ENCODE measurements at places on chromosomes 5 and 9.

DNA sequence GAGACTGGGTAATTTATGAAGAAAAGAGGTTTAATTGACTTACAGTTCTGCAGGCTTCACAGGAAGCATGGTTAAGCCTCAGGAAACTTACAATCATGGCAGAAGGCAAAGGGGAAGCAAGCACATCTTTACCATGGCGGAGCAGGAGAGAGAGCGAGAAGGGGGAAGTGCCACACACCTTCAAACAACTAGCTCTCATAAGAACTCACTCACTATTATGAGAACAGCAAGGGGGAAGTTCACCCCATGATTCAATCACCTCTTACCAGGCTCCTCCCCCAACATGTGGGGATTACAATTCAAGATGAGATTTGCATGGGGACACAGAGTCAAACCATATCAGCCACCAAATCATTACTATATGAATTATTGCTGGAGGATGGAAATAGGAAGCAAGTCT, 30.3 kb upstream of the STX17 start:
- no peak for DNase-seq

- DNase-seq = no peak
Observed at GRCh38 chr5:158056130-158056825, 197.3 kb upstream of the CLINT1 start.

- DNase-seq = no peak
Observed at GRCh38 chr5:35319333-35320002, 89.2 kb upstream of the PRLR start.

GRCh38 chr9:79165020-79165780, 406.6 kb upstream of the TLE4 start:
- no peak for DNase-seq

GRCh38 chr5:146103594-146103993, 1.8 kb downstream of the PLAC8L1 start:
- no peak for DNase-seq

DNA sequence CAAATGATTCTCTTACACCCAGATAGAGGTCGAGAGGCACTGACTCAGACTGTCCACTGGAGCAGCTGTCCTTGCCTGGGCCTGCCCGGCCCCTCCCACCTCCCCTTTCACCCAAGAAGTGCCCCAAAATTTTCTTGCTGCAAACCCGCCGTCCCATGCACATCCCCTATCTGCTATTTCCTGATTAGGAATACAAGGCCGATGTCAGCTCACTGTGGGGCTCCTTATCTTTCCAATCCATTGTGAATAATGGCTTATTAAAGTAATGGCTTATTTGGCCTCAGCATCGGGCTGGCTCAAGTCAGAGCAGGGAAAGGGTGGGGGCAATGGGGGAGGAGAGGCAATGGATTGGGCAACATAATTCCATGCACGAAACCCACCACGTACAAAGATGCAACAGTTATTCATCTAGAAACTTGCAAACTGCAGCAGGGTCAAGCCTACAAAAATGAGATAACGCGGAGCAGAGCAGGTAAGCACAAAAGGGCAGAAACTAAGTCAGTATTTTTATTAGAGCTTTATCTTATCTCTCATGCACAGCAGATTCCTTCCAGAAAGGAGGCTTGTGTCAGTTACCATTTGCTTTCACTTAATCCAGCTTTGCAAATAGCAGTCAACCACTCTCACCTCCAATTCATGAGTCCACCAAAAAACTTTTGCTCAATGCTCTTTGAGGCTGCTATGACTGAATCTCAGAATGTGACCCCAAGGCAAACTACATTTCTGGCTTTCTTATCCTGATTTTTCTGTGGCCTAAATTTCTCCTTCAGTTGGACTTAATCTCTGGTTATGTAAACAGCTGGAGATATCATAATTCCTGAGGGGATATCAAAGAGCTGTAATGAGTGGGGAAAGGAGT, 138.2 kb upstream of the OSMR start:
- no peak for DNase-seq

DNA sequence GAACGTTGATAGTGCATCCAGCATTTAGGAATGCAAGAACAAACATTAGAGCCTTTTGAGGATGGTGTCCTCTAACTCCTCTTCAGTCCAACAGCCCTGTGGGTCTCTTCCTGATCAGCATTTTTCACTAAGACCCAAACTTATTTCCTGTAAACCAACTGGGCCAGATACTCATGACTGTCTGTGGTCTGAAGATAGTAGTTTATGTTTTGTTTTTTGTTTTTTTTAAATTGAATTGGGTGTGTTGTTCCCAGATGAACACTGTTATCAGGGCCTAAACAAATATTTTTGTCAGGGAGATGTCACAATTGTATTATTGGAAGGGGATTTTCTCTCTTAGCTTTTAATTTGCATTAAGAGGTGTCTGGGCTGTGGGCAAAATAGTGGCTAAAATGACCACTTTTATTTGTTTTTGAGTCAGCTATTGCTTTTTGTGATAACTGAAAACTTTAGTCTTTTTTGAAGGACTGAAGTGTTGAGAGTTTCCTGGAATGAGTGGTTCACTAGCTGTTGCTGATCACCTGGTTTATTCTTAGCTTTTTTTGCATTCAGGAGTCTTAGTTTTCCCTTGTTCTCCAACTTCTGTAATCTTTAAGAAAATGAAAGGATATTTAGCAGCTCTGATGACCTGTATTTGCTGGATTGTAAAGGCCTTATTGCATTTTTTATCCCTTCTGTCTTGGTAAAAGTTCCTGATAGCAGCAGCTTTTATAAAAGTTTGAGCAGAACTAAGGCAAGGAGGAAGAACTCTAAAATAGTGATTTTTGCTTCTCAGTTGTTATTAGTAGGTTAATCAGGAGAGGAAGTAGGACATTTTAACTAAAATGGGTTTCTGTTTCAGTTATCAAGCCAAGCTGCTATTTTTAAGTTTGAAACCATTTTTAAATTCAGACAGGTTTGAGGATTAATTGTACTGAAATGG, 5.5 kb downstream of the MAN2A1 start:
- DNase-seq = no peak

- no peak for DNase-seq
Observed at GRCh38 chr5:14149672-14150274, 6.6 kb downstream of the TRIO start.

- no peak for DNase-seq
Observed at GRCh38 chr5:126812199-126812570, 35.2 kb downstream of the LMNB1 start.

DNA sequence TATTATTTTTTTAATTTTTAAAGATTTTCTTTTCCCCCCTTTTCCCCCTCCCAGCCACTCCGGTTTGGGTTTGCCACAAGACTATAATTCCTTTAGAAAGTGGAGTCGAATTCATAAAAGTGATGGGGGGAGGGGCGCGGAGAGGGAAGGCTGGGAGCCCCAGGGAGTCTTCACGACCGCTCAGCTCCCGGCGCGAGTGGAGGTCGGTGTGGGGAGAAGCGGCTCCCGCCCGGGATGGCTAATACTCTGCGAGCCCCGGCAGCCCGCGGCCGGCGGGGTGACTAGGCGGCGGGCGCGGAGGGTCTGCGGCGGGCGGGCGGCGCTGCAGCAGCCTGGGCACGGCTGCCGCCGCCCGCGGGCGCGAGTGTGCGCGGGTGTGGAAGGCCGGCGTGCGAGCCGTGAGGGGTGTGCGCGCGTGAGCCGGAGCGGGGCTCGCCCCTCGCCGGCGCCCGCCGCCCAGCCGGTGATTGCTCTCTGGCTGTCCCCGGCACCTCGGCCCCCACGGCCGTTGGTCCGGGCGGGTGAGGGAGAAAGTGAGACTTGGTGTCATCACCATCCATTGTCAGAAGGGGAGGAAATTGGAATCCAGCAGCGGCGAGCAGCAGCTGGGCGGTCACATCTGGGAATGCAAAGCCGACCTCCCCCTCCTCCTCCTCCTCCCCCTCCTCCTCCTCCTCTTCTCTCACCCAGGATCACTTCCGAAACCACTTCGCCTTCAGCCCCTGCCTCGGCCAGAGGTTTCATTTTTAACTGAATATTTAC, at the start of gene PARP8:
TSS of gene PARP8 (plus strand) at position 377 of the 762 bp plus-strand sequence. CDS start 459 bp downstream, outside the sequence.
- DNase-seq = no peak

- no peak for DNase-seq
Observed at GRCh38 chr5:158084292-158084691, 225.3 kb upstream of the CLINT1 start.

DNA sequence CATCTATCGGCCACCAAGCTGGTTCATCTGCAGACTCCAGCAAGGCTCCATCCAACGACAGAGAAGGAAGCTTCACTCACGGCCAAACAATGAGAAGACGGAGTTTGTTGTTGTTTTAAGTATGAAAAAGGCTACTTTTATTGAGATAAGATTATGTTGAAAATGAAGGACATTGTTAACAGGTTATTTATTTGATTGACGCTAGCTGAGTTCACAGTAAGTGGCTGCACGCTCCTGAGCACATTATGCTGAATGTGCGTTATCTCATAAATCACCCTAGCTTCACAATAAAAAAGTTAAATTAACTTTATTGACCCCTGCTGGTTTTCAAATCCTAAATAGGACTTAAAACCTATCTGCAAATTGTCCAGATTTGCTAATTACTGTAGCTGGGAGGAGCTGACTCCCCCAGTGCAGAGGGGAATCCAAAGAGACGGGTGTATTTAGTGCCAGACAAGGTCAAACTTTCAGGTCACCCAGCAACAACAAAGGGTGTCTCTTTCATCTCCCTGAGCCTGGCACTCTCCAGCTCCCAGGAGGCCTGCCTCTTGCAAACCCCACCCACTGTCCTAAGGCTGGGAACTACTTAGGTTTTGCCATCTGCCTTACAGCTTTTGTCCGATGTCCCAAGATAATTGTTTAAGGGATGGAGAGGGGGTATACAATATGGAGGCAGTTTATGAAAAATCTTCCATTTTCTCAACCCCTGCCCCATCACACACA, 129.2 kb downstream of the ZDHHC21 start:
- no peak for DNase-seq

DNA sequence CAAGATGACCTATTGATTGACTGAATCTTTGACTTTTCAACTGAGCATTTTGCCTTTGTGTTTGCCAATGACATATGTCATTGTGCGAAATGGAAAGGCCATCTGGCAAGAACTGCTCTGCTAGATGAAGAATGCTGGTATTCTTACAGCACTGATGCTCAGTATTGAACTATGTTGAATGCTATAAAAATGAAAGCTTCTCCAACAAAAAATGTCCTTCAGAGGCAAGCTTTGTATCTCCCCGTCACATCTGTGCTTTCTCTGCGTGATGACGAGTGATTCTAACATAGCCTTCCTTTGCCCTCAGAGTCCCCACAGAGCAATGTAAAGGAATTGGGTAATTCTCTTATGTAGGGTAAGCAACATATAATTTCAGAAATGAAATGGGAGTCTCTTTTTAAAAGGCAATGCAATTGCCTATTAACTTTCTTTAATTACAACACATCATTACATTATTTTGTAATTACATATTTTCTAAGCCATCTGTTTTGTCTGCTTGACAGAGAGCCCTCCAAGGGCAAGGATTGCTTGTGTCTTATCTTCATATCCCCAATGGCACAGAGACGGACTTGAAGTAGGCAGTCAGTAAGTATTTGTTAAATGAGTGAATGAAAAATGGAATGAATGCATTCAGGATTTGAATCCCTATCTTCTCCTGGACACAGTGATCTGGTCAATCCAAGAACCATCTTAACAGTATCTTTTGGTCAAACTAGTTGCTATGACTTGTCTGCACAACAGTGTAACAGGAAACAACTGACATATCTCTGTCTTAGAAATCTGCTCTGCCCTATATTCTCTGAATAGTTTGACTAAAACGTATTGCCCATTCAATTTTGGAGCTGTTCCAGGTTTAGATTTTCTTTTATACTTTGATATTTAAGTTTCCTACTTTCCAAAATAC, 46.1 kb downstream of the ENC1 start:
- no peak for DNase-seq

GRCh38 chr9:75359638-75360037, 271.3 kb downstream of the OSTF1 start:
- no peak for DNase-seq

DNA sequence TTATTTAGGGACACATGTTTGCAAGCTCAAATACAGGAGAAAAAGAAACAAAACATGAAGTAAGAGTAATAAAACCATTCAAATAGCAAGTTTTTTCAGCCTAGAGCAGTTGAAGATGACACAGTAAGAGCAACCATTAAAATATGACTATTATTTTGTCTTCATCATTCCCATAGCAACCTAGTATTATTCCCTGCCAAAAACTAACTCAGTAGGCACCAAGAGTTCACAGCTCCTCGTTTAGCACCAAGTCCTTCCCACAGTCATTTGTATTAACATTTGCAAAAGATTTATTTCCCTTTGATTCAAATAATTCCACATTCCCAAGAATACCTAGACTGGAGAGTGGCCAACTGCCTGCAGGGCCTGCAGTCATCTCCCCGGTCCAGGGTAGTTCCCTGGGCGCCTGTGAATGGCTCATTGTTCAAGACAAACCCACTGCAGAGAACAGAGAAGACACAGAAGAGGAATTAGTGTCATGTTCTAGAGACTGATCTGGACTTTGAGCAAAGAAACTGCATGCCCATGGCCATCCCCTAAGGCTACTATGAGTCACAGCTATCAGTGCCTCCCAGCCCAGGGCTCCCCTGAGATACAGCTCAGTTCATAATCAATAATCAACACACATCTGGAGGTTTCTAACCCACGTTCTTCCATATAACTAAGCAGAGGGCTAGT, 139.1 kb upstream of the MAP3K1 start:
- no peak for DNase-seq

DNA sequence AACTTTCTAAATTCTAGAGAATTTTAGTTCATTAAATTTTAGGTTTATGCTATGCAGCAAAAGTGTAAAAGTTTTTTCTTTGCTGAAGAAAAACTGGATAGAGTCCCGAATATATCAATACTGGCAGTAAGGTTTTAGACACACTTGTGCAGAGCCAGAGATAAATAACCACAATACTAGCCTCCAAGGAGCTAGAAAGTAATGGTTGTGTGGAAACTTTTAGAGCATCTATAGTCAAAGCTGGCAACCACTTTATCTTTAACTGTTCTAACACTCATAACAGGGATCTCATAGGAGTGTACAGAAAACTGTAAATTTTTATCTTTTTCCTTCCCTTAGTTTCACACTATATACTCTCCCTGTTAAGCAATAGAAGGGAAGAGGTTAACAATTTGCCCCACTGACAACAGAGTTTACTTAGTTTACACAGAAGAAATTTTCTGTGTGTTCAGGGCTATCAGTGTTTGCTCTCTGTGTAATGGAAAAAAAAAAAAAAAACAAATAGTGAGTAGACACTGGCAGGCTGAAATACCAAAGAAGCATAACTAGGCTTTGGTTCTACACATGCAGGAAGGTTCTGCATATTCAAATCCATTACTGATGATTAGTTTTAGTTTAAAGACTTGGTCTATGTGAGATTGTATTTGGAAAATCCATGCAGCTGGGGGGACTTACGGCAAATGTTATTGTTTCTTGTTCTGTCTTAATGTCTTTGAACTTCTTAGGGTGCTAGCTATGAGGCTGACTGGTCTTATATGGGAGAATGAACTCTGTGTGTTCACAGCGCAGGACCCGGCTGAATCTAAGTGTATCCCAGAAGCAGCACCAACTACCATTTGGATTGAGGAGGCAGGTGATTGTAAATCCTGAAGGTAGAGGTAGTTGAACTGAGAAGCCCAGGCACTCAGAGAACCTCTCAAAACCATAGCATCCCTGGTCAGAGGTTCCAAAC, 187.6 kb downstream of the PCSK1 start:
- DNase-seq = no peak

GRCh38 chr5:123351240-123351639, 72.0 kb downstream of the CEP120 start:
- no peak for DNase-seq

- no peak for DNase-seq
Observed at GRCh38 chr9:132556714-132557113, 25.7 kb upstream of the BARHL1 start.
